Adrenal gland (tissue), 19 donors: ENCODE measurements at places on chromosomes 16 and 17. TPM values are rescaled to one million over a fixed set of nuclear protein-coding genes. Genes with fewer than 3 reads are reported as not detected.

Gene EFNB3
- total RNA-seq, result 0.32 TPM

DNA sequence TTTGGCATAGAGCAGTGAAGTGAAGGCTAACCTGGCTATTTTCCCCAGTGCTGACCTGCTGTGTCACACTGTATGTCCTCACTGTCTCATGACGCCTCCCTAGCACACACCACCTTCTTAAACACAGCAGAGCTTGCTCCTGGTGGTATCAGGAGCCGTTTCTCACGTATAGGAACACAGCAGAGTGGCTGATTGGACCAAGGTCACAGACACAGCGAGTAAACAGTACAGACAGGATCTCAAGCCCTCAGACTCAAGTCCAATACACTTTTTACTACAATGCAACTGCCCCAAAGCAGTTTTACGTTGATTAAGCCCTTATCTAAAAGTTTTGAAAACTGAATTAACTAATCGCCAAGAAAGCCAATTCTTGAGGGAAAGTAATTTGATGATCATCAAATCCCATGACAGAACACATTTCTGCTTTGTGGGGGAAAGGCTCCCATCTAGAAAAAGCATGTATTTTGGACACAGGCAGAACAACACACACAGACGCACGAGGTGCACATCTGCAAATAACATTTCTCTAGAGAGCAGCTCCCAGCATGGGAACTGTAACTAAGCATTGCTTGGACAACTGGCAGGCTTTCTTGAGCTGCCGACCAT lies 15.2 kb downstream of the ARHGAP17 start:
- no peaks in the 10 kb centered on the region for H3K27me3 ChIP-seq
- H3K36me3 ChIP-seq, result no peaks in the 10 kb centered on the region
- H3K4me3 ChIP-seq, result no peak overlapping the region
- H3K27ac ChIP-seq, result no peak overlapping the region

GRCh38 chr16:81673432-81673831 lies 105.7 kb upstream of the PLCG2 start:
- DNase-seq, result no peak
- no peak overlapping the region for H3K4me3 ChIP-seq
- H3K27ac ChIP-seq, result no peak overlapping the region
- H3K4me1 ChIP-seq, result no peaks in the 10 kb centered on the region
- H3K27me3 ChIP-seq, result no peaks in the 10 kb centered on the region
- no peaks in the 10 kb centered on the region for H3K36me3 ChIP-seq

- no peak overlapping the region for H3K27ac ChIP-seq
- no peaks in the 10 kb centered on the region for H3K27me3 ChIP-seq
- no peak for DNase-seq
- H3K4me1 ChIP-seq, result no peaks in the 10 kb centered on the region
These were observed 299.5 kb upstream of the PMFBP1 start for GRCh38 chr16:72471317-72471924.

GRCh38 chr16:89982318-89982717 lies 33.8 kb downstream of the DEF8 start:
- H3K4me1 ChIP-seq, result no peaks in the 10 kb centered on the region
- no peak for DNase-seq
- no peak overlapping the region for H3K4me3 ChIP-seq
- H3K36me3 ChIP-seq, result peaks cover 87% of the 10 kb centered on the region

Gene AARSD1
- 35.6 TPM for total RNA-seq
